ENCODE measurements at places on chromosomes 5 and 9.

- no peak for DNase-seq
These were observed 107.2 kb downstream of the ASTN2 start for GRCh38 chr9:117307701-117308100.

- peak; percentile 59 for DNase-seq
These were observed 4.8 kb downstream of the ATP6V1G1 start for GRCh38 chr9:114592356-114592755.

- DNase-seq: no peak
These were observed 1.1 kb downstream of the CYFIP2 start for GRCh38 chr5:157267025-157267424.

DNA sequence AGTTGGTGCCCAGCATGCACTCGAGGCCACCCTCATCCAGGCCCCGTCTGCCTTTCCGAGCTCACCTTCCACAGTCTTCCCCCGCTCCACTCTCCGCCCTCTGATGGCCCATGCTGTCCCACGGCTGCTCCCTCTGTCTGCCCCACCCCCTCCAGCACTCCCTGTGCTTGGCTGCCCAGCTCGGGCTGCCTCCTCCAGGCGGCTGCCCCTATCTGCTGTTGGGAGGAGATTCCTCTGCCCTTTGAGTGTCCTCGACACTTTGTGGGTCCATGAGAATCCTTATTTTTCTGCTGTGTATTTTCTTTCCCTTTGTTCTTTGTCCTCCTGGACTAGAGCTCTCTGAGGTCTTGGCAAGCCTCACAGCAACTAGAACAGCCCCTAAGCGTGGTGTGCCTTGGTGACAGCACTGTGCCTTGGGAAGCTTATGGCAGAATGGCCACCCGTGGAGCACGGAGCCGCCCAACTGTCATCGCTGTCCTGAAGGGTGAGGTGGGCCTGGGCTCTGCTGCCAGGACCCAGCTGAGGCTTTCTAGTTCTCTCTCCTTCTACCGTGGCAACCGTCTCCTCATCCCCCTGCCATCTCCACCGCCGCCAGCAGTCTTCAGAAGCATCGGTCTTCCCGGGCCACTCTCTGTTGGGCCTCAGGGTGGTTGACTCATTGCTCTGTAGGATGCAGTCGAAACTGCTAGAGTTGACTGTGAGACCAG is 5.2 kb downstream of the NTMT1 start:
- no peak for DNase-seq

DNA sequence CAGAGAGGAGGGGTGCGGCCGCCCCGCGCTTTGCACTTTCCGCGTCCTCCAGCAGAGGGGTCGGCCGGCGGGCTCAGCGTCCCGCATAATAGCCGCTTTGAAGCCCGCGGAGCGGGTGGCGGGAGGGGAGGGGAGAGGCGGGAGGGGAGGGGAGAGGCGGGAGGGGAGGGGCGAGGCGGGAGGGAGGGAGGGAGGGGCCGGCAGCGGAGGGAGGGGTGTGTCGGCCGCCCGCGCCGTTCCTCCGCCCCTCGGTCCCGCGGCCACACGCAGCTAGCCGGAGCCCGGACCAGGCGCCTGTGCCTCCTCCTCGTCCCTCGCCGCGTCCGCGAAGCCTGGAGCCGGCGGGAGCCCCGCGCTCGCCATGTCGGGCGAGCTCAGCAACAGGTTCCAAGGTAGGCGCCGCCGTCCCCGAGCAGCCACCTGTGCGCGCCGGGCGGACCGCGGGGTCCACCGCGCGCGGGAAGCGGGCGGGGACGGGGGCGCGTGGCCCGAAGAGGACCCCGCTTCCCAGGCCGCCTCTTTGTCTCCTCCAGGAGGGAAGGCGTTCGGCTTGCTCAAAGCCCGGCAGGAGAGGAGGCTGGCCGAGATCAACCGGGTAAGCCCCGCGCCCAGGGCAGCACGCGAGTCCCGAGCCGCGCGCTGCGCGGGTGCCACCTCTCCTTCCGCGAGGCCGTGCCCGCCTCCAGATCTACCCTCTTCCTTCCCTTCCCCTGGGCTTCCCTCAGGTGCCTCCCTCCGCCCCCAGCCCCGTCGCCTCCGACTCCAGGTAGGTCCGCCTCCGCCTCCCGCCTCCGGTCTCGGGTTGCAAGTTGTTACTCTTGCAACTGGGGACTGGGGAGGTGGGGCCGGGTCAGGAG is at the start of gene AIF1L:
Gene AIF1L, plus strand, starts transcription at position 263 of the 857 bp plus-strand sequence. Its CDS starts 99 bp downstream, at position 362.
- DNase-seq: no peak

GRCh38 chr9:124500796-124501611 is 6.2 kb downstream of the NR5A1 start:
- DNase-seq: no peak

GRCh38 chr9:133437753-133438531 is 15.8 kb downstream of the ADAMTS13 start:
- DNase-seq: no peak

- no peak for DNase-seq
These were observed 16.3 kb downstream of the PRXL2C start for GRCh38 chr9:96638606-96639364.

- no peak for DNase-seq
These were observed 89.3 kb upstream of the FTMT start for GRCh38 chr5:121762426-121762825.

DNA sequence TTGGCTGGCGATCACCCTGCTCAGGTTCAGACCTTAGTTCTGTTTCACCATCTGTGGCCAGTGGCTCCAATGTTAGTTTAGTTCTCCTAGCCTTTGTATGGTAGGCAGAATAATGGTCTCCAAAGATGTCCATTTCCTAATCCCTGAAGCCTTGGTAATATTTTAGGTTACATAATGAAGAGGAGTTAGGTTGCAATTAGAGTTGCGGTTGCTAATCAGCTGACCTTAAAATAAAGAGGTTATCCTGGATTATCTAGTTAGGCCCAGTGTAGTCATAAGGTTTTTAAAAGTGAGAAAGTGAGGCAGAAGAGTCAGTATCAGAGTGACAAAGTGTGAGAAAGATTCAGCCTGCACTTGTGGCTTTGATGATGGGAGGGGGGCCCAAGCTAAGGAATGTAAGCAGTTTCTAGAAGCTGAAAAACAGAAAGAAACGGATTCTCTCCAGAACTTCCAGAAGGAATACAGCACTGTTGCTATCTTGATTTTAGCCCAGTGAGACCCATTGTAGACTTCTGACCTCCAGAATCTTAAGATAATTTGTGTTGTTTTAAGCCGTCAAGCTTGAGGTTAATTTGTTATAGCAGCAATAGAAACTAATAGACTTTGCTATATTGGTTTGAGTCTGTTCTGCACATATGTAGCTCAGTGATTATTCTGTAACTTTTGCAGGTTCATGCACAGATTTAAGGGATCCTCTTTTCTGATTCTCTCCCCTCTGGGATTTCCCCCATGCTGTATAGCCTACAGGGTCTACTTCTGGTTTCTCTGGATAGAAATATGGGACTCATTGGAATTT is 21.6 kb downstream of the LNPEP start:
- DNase-seq: no peak

- DNase-seq: no peak
These were observed 68.2 kb downstream of the SLC1A1 start for GRCh38 chr9:4558371-4558998.

DNA sequence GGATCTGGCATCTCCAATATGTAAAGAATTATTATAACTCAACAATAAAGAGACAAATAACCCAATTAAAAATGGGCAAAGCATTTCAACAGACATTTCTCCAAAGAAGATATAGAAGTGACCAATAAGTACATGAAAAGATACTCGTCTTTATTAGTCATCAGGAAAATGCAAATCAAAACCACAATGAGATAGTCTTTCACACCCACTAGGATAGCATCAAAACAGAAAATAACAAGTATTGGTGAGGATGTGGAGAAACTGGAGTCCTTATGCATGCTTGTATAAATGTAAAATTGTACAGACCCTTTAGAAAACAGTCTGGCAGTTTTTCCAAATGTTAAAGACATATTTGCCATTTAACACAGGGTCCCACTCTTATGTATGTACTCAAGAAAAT is 39.1 kb upstream of the ITGA1 start:
- no peak for DNase-seq

- no peak for DNase-seq
These were observed 7.8 kb upstream of the CARD9 start for GRCh38 chr9:136381311-136381710.

- no peak for DNase-seq
These were observed 3.3 kb upstream of the CDC20B start for GRCh38 chr5:55176176-55176818.

GRCh38 chr5:139388198-139388821 is 1.4 kb downstream of the MZB1 start:
- no peak for DNase-seq

- DNase-seq: no peak
These were observed 191.9 kb upstream of the SEMA6A start for GRCh38 chr5:116766470-116766947.

DNA sequence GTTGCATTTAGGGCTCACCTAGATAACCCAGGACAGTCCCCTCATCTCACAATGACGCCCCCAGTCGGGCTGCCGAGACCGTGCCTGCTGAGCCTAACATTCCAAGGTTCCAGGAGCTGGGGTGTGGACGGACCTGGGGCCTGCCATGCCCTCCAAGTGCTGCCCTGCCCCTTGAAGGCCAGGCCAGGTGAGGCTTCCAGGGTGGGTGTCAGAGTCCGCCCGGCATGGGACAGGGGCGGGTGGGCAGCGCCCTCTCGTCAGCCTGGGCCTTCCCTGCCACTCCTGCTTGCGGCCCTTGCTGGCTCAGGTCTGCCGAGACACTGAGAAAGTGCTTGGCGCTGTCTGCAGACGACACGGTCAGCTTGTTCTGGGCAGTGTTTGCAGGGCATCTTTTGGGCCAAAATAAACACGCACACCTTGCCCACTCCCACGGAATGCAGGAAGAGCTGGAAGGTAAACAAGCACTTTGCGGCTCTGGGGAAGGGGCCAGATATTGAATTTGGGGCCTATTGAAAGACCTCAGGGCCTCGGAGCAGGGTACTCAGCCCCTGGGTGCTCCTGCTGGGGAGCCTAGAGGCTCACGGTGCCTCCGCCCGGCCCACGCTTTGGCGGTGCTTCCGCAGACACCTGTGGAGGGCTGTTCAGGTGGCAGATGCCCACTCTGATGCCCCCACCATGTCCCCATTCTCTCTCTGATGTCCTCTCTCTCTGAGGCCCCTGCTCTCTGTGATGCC is 4.2 kb upstream of the SCGB3A1 start:
- no peak for DNase-seq

DNA sequence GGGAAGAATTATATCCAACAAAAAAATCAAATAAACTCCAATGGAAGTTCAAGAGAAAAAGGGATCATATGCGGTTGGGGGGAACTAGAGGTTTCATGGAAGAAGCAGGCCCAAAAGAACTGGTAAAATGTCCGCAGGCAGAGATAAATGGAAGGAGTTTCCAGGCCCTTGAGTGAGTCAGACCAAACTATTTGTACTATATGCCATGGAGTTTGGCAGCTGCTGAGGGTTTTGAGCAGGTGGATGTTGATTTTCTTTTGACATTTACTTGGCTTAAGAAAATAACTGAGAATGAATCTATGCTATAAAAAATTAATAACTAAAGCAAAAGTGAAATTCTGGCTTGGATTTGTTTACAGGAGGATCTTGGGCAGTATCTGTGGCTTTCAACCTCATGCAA is 33.7 kb downstream of the MINAR2 start:
- DNase-seq: no peak

GRCh38 chr9:12424243-12424642 is 268.9 kb upstream of the TYRP1 start:
- no peak for DNase-seq

DNA sequence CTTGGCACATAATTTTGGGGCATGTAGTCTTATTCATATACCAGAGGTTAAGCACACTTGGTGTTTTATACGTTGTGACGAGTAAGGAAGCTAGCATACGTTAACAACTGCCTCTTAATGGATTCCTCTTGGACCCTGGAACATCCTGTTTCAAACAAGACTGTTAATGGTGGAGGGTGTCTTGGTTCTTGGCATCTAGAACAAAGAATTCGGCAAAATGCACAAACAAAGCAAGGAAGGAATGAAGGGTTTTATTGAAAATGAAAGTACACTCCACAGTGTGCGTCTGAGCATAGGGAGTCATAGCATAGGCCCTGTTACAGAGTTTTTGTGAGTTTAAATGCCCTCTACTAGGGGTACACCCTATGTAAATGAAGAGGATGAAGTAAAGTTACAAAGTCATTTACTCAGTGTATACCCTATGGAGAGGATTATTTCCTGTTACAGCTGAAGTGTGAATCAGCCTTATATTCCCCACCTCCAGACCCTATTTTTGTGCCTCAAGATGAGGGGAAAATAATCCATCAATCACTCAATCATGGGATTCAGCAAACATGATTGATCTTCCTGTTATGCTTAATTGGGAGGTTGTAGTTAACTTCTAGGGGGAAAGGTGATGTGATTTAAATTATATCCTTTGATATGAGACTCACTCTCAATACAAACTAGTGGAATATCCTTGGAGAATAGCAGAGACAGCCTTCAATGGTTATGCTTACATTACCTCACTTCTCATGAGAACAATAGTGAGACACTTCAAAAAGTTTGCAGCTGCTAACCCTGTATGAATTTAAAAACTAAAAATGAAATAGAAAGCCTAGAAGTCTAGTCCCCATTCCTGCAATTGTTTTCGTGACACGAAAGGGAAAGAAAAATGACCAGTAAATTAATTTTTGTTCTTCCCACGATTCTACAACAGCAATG is 84.9 kb upstream of the MYO10 start:
- DNase-seq: no peak

DNA sequence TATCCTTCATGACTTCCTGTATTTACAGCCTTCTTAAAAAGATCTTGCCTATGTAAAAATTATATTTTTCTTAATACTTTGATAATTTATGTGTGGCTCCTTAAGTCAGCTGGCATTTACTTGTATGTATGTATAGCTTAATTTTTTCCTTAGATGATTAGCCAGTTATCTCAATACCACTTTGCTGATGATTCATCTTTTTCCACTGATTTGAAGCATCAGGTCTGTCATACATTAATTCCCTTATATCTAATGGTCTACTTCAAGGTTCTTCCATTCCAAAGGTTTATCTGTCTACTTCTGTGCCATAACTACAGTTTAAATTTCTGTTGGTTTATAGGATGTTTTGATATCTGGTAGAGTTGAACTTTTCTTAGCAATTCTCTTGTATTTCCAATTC is 44.9 kb upstream of the MTMR12 start:
- DNase-seq: no peak

DNA sequence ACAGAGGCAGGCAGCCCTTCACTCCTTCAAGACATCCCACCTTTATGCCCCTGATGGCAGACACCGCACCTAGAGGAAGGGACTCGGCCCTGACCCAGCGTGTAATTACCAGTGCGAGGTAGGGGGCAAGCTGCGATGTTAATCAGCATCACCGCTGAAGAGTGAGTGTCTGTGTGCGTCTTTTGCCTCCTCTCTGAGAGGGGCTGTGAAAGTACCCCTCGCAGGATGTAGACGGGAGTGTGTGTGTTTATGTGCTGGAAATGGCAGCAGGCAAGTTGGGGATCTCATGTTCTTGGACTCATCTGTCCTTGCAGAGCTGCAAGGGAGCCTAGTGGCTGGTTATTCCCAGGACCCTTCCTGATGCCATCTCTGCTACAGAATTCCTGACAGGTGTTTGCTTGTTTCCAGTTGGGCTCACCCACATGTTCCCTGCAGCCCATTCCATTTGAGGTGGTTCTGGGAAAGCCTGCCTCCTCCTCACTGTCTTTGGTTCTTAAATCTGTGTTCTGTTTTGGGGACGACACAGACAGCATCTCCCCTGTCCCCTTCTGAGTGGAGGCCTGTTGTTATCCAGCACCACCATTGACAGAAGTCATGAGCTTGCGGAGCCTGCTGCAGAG is 70.5 kb downstream of the ZNF618 start:
- DNase-seq: no peak
